ENCODE measurements at places on chromosomes 2 and 18.

DNA sequence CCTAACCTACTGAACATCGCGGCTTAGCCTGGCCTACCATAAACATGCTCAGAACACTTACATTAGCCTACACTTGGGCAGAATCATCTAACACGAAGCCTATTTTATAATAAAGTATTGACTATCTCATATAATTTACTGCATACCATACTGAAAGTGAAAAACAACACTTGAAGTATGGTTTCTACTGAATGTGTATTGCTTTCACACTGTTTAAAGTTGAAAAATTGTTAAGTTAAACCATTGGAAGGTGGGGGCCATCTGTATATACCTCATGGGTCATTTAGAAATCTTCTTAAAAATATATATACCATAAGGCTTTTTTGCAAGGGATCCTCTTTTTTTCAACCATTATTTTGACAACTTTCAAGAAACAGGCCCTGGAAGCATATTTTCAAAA lies 16.5 kb downstream of the RNF149 start:
- DNase-seq: no peak

DNA sequence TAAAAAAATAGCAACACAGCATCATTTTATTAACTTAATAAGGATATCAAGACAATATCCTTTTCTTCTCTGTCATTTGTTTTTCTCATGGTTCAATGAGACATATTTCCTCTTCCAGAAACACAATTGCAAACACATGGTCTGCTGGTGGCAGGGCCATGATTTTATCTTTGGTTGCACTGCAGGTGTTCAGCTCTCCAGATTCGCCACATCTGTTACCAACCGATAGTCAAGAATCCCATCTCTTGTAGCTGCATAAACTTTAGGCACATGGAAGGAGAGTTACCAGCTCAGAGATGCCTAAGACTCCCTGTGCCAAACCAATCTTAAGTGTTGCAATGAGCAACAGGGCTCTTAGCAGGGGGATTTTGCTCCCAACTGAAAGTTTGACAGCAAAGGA lies 1303.2 kb upstream of the CELF4 start:
- DNase-seq: no peak

- DNase-seq: no peak
Measured at GRCh38 chr2:241268716-241269445, 46.6 kb downstream of the HDLBP start.

GRCh38 chr2:75289771-75290170 lies 90.5 kb upstream of the TACR1 start:
- no peak for DNase-seq

Data from CMK (cell line).